ENCODE measurements at places on chromosomes 5 and 9. TPM values are rescaled to one million over a fixed set of nuclear protein-coding genes. Genes with fewer than 3 reads are reported as not detected.

The SCGB3A2 gene
- not detected for total RNA-seq

The SLC34A3 gene
- total RNA-seq = not detected

The CDKN2B-AS1 gene
- total RNA-seq = not detected

The KCNV2 gene
- total RNA-seq = not detected

The KIF12 gene
- 0.59 TPM for total RNA-seq

The WDR31 gene
- 3.2 TPM for total RNA-seq

The PCDHB9 gene
- 3.1 TPM for total RNA-seq

The ADAMTS12 gene
- total RNA-seq = 16.7 TPM

The SLC27A6 gene
- 1.9 TPM for total RNA-seq

The RNF180 gene
- total RNA-seq = 7.0 TPM

DNA sequence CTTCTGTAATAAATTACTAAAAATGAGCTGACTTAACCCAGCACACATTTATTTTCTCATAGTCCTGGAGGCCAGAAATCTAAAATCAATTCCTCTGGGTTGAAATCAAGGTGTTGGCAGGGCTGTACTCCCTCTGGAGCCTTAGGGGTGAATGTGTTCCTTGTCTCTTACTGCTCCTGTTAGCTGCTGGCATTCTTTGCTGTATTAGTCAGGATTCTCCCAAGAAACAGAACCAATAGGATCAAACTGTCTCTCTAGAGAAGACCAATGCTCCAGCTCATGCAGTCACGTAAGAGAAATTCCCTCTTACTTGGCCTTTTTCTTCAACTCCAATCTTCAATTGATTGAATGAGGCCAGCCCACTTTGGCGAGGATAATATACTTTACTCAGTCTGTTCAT, 15.3 kb upstream of the CD180 start:
- DNase-seq = no peak

DNA sequence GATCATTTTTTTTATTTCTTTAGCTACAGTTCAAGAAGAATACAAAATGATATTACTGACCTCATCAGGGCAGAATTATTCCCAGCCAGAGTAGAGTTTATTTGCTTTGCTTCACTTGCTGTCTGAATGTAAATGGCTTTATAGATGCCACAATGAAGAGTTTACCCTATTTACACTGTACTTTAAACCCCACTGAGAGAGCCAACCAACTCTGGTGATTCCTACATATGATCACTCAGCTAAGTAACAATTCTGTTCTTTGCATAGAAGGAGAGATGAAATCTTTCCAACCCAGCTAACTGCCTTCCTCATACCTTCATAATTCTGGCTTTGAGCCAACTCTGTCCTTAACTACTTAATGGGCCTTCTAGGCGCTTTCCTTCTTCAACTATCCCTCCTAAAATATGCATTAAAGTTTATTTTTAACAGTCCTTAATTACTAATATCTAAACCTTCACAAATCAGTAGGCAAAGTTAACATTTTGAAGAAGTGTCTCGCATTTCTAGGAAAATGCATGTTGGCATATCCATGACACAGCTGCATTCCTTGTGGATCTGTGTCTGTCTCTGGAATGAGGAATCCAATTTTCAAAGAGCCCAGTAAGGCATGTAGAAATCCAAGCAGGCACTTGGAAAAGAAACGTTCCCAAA, 284.8 kb upstream of the GRAMD2B start:
- DNase-seq = peak; percentile 16

DNA sequence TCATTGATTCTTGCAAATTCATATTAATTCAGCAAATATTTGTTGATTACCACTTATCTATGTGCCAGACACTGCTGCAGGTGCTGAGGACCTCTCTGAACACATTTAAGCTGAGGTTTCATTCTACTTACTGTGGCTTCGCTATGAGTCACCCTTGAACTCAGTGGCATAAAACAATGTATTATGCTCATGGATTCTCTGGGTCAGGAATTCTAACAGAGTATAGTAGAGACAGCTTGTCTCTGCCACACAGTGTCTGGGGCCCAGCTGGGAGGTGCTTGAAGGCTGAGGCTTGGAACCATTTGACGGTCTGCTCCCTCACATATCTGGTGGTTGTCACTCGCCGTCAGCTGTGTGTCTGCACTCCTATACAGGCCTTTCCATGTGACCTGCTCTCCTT, 124.3 kb upstream of the NR3C1 start:
- DNase-seq = no peak

DNA sequence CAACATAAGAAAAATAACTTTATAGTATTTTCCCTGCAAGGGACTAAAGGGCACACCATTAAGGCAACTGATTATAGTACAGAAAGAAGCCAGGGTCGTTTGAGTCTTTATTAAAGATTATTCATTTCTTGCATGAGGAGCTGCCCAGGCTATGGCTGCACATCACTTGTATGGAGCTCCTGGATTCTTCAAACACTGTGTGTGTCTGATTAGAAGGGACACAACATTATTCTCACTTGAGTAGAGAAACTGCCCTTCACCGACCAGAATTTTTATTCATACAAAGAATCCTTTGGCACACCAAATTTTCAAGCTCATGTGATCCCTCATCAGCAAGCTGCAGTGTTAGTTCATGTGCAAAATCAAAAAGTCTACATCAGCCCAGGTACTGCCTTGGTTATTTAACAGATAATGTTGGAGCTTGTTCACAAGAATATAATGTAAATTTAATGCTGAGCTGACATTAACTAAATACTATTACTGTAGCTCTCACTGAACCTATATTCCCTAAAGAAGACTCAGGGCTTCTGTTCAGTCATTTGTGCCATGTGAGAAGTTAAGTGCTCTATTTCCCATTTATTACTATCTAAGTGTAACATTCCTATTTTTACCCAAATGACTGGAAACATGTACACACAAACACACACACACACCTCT, 9.9 kb downstream of the C5orf63 start:
- no peak for DNase-seq

DNA sequence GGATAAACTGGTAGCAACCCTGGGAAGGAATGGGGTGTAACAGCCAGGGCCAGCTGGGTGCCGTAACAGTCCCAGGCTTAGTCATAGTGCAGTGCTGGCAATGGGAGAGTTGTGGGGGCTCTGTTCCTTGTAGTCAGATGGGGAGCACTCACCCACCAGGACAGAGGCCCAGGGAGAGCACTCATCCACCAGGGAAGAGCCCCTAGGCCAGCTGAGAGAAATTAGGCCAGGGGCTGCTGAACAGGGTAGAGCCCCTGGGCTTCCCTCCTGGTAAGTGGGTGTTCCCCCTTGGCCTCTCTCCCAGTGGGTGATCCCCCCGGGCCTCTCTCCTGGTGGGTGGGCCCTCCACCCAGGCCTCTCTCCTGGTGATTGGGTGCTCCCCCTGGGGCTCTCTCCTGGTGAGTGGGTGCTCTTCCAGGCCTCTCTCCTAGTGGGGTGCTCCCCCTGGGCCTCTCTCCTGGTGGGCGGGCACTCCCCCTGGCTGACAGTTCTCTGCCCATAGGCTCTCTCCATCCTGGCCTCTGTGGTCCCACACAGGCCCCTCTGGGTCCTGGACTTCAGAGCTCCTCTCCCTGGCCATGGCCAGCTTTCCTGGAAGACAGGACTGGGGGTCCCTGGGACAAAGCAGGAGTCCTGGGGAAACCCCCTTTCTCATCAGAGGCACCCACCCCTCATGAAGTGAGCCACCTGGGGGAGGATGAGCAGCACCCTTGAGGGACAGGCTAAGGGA, 13.4 kb downstream of the FGD3 start:
- DNase-seq = no peak

GRCh38 chr9:109766351-109766750, 13.6 kb upstream of the PALM2AKAP2 start:
- no peak for DNase-seq

- no peak for DNase-seq
These were observed 145.9 kb downstream of the ASTN2 start for GRCh38 chr9:117268847-117269446.

DNA sequence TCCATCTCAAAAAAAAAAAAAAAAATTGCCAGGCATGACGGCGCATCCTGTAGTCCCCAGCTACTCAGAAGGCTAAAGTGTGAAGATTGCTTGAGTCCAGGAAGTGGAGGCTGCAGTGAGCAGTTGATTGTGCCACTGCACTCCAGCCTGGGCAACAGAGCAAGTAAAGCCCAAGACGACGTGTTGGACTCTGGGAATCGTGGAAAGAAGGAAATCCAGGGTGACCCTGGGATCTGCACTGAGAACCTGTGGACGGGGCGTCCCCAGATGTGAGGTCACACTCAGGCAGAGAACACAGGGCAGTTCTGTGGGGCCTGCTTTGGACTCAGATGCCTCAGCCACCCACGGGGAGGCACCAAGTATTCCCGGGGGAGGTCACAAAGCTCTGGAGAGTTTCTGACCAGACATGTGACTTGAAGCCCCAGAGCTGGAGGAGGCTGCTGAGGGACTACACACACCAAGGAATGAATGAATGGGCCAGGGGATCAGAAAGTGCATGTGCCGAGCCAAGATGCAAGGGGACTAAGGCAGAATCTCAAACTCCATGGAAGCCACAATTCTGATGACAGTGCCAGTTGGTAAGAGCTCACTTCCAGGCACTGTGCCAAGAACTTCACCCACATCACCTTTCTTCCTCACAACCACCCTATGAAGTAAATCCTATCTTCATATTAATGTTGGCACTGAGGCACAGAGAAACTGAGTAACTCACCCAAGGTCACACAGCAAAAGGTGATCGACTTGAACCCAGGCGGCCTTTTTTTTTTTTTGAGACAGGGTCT, 12.9 kb downstream of the DYNC2I2 start:
- DNase-seq = no peak

DNA sequence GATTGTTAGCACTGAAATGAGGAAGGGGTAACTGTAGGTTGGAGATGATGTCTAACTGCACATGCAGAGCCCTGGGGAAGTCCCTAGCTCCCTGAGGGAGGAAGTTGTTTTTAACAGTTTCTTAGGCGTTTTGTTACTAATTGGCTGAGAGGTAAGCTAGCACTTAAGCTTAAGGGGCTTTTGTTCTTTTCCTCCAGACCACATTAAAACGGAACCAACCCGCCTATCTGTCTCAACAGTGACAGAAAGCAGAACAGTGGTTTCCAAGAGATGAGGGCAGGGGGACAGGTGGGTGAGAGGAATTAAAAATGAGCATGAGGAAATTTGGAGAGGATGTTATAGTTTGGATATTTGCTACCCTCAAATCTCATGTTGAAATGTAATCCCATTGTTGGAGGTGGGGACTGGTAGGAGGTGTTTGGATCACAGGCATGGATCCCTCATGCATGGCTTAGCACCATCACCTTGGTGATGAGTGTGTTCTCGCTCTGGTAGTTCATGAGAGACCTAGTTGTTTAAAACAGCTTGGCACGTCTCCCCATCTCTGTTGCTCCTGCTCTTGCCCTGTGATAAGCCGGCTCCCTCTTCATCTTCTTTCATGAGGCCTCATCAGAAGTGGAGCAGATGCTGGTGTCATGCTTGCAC, 38.9 kb downstream of the LYRM7 start:
- DNase-seq = peak; percentile 74

GRCh38 chr9:8188723-8189407, 389.3 kb upstream of the DMAC1 start:
- DNase-seq = no peak

DNA sequence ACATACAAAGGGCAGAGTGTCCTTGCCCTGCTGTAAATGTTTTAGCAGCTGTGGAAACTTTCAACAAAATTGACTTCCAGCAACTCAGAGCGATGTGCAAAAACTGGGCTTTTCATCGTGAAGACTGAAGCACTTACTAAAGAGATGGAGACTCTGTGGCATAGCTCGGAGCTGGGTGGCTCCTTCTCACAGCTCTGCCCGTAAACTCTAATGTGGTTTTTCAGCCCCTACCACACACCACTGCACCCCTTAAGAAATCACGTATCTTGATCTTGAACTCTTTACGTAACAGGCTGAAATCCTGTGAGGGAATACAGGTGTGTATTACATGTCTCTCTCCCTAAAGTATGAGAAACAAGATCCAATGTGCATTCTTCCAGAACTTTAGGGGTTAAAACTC, 124.4 kb downstream of the MEF2C start:
- no peak for DNase-seq

DNA sequence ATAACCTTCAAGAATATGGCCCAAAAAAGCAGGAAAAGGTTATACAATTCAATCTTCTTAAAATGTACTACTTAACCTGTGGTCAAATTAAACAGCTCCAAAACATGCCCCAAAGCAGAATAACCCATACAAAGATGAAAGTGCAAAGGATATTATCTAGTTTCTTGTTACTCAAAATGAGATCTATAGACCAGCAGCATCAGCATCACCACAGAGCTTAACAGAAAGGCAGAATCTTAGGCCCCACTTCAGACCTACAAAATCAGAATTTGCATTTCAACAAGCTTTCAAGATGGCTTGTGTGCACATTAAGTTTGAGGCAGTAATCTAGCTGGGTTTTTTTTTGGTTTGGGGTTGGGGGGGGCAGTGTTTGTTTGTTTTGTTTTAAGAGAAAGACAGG, 54.0 kb downstream of the SCAI start:
- DNase-seq = no peak

DNA sequence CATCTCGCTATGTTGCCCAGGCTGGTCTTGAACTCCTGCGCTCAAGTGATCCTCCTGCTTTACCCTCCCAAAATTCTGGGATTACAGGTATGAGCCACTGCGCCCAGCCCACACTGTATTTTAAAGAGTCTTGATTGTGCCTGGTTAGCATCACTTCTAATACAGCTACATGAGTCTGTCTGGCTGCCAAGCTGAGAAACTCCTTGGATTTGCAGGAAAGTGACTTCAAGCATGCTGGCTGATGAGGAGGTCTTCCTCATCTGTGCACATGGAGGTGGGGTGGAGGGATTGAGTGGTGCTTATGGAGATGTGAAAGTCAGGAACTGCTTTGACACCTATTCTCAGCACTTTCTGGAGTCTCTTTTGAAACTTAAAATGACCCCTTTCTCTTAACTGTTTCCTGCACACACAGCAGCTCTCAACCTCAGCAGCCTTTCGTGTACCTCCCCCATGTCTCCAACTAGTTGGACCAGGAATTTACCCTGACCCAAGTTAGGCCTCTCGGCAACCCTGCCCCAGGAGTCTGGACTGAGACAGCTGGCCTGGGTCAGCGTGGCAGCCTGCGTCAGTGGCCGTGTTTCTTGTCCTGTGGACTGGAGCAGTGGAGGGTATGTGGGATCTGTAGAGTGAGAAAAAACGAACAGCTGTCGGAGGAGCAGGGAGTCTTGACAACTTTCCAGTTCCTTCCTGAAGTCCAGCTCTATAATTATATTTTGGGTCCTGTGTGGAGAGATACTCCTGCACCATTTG, 72.5 kb downstream of the ACER2 start:
- no peak for DNase-seq

DNA sequence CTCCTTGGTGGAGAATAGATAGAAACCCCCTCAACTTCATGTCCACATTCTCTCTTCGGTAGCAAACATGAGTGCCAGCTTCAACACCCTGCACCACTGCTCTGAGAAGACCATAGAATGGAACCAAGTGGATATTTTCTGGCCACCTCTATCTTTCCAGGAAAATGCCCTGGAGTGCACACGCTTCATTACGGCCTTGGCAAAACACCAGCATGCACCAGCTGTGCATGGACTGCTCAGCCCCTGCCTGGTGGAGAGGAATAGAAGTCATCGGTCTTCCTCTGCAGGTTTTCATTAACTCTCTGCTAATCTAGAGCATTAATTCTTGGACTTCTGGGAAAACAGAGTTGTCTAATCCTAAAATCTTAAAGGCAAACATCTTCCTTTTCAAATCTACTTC, 211.6 kb upstream of the TMEM161B start:
- DNase-seq = no peak

- DNase-seq = no peak
These were observed 80.3 kb upstream of the PHYKPL start for GRCh38 chr5:178312880-178313282.

All from neural progenitor cell (in vitro differentiated cells).